ENCODE measurements at places on chromosomes 12 and 14.

- no peak for DNase-seq
Observed at GRCh38 chr12:17778242-17778641, 311.8 kb downstream of the RERGL start.

DNA sequence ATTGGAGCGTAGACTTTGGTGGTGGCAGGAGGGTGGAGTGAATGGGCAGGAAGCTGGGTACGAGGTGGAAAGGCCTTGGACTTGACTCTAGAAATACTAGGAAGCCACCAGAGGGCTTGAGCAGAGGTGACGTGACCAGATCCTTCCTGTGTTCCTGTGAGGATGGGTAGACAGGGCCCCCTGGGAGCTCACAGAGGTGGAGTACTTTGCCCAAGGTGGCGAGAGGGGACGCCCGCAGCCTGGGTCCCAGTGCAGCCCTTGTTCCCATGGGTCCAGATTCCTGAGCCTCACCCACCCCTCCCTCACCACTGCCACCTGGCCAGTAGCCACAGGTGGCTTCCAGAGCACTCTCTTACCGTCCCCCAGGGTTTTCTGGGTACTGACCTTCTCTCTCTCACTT lies 89.8 kb downstream of the KIF26A start:
- DNase-seq, result no peak

- no peak for DNase-seq
Observed at GRCh38 chr14:23436327-23437132, 1.1 kb upstream of the MYH7 start.

GRCh38 chr12:21644516-21644915 lies 13.1 kb downstream of the LDHB start:
- no peak for DNase-seq

- no peak for DNase-seq
Observed at GRCh38 chr14:59086241-59086882, 102.1 kb upstream of the DAAM1 start.

DNA sequence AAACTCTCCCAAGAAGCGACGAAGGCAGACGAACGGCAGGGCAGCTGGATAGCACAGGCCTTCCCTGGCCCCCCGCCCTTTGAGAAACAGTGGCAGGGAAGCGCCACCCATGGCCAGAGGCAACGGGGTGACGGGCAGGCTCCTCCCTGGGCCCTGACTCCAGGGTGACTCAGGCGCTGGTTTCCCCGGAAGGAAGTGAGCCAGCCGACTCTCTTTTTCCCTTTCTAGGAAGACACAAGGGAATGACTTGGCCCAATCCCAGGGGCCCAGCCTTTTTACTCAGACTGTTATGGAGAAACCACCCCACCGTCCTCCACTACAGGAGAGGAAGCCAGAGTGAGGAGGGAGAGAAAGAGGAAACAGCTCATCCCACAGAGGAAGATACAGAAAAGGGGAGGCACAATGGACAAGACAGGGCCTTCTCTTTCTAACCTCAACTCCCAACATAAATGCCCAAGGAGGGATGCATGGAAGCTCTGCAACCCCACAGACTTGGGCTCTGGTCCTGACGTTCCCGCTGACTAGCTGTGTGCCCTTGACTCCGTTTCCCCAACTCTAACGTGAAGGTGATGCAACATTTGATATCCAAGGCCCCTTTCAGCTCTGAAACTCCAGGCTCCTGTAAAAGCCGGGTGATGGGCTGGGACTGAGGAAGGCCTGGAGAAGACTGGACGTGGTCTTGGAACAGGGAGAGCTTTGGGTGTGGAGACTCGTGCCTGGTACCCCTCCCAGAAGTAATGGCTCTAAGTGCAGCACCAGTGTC lies 27.9 kb downstream of the ACTN1 start:
- no peak for DNase-seq

DNA sequence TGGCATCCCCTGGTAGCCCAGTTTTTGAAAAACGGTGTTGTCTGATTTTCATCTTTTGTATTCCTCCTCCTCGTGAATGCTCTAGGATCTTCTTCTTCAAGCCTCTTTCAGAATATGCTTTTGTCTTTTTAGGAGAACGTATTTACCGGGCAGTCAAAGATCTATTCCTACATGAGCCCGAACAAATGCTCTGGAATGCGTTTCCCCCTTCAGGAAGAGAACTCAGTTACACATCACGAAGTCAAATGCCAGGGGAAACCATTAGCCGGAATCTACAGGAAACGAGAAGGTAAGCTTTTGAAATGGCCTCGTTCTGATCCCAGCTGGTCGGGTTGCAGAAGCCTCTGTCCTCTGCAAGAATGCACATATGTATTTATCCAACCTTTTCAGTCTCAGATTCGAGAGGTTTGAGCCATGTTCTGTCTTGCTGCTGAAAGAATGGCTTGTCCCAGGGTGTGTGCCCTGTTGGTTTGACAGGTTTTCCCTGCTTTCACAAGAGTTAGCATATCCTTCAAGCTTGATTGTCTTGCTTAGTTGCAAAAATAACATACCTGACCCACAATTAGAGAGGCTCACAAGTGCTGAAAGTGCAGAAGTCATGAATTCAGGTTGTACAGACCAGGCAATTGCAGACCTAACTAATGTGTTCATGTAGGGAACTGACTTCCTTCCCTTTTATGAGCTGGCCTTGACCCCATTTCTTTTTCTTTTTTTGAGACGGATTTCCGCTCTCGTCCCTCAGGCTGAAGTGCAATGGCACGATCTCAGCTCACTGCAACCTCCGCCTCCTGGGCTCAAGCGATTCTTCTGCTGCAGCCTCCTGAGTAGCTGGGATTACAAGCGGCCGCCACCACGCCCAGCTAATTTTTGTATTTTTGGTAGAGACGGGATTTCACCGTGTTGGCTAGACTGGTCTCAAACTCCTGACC lies 6.8 kb downstream of the KMT5A start:
- no peak for DNase-seq

GRCh38 chr12:40853221-40853620 lies 161.0 kb downstream of the CNTN1 start:
- no peak for DNase-seq

GRCh38 chr14:85038526-85039352 lies 491.2 kb upstream of the FLRT2 start:
- DNase-seq, result no peak

GRCh38 chr14:73025544-73025943 lies 1.4 kb downstream of the ZFYVE1 start:
- DNase-seq, result no peak

DNA sequence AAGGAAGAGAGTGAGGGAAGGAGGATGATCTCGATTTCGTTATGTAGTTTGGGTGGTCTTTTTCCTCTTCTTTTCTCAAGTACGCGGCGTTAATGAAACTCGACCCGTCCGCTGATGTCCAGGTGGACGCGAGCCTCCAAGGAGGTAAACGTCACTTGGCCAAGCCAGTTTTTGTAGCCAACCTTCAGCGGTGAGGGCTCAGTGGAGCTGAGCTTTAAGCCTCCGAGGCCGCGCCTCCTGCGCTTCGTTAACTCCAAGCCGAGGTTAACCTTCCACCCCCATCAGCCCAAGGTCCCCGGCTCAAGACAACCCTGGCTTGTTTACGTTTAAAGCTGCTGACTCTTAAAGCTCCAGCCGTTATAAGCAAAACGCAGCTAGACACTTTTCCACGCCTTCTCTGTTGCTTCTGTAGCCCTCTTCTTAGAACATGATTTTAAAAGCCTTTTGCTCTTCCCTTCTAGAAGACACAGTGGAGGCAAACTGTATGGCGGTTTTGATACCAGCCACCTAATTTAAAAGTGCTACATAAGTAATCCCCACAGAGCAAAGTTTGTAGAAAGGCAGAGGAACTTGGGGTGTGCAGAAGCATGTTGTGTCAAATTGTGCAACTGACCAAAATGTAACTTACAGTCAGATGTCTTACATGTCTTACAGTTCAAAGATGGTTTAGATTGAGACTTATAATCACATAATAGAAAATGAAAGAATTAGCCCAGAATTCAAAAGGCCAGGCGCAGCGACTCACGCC lies 923 bp upstream of the ITPR2 start:
- no peak for DNase-seq

- no peak for DNase-seq
Observed at GRCh38 chr14:53247596-53248370, 94.7 kb upstream of the DDHD1 start.

Measured in NCI-H2081 treated with DMSO at 0.1 percent for 48 hours (cell line).